ENCODE measurements at places on chromosomes 5 and 9.

GRCh38 chr5:83785176-83785668 lies 64.6 kb upstream of the HAPLN1 start:
- DNase-seq: no peak

DNA sequence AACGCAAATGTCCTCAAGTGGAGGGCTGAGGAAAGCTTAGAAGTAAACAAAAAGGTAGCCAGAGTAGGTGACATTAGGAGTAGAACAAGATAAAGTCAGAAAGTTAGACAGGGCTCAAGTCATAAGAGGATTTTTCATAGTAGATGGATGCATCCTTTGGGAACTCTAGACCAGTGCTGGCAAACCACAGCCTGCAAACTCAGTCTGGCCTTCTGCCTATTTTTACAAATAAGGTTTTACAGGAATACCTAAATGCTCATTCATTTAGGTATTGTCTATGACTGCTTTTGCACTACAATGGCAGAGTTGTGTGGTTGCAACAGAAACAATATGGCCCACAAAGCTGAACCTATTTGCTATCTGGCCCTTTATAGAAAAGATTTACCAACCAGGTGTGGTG lies 116.0 kb upstream of the HMHB1 start:
- DNase-seq: no peak

DNA sequence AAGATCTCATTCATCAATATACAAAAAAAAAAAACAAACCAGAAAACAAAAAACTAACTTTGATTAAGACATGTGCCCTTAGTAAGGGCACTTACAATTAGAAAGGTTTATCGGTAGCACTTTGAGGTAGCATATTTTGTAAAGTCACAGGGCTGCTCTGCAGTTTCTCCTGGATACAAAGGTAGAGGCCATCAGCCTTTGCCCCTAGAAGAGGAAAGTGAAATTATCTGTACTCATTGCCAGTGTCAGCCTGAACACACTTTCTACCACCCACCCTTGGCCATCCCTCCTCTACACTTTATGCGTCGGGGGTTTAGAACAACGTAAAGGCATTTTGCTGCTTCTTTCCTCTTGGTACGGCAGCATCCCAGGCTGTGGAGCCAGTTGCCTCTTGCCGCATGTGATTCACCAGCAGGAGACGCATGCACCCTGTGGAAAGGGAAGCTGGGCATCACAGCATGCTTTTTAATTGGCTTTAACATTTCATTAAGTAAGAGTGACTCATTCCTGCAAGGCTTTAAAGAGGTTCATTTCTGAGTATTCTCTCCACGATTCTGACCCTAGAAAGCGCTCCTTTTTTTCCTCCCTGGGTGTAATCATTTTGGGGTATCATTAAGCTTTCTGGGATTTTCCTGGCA lies 84.6 kb downstream of the CEMIP2 start:
- DNase-seq: no peak

GRCh38 chr5:33317271-33317670 lies 123.5 kb upstream of the TARS1 start:
- DNase-seq: no peak
